Vagina (tissue), 2 donors: ENCODE measurements at places on chromosomes 3 and 15.

- no peak for DNase-seq
Observed at GRCh38 chr3:115580566-115580965, 42.7 kb upstream of the GAP43 start.

DNA sequence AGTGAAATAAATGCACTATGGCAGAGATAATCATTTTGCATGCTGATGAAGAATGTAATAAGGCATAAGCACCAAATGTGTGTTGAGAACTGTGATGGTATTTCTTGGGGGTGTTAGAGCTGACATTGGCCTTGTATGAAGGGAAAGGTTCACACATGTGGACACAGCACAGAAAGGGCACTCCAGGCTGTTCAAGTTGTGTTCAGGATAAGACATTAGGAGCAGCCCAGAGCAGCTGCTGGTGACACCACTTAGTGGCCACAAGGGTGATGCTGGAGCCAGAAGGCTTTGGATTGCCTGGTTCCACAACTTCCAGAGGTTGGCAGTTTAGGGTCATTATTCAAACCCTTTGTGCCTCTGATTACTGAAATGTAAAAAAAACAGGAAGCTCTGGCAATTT, 155.4 kb downstream of the GOLGA6L6 start:
- no peak for DNase-seq

- DNase-seq, result no peak
Observed at GRCh38 chr15:71334873-71335272, 219.6 kb downstream of the THSD4 start.

DNA sequence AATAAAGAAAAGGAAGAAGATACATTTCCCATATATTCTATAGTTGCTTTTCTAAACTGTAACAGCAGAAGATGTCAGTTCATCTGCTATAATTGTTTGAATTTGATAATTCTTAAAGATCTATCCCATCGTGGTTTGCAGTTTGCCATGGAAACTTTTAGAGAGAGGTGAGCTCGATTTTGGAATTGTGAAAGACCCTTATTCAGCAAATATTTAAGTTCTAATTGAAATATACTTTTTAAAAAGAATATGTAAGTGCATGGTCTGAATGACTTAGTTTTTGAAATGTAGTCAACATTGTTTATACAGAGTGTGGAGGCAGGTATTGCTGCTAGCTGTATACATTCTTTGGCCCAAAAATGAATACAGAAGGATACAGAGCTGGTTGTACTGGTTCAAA, 127.7 kb downstream of the PDE8A start:
- no peak for DNase-seq

DNA sequence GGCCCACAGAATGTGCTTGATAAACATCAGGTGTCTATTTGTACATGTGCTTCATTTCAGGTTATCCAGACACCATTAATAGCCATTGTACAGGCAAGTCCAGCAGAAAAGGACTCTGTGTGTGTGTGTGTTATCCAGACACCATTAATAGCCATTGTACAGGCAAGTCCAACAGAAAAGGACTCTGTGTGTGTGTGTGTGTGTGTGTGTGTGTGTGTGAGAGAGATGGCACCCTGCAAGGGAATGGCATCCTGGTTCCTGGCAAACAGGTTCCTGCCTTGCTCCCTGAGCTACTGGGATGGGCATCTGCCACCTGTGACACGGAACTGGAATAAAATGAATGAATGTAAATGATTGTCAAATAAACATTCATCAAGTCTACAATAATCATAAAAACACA, 11.7 kb downstream of the SUCLG2 start:
- DNase-seq, result no peak

DNA sequence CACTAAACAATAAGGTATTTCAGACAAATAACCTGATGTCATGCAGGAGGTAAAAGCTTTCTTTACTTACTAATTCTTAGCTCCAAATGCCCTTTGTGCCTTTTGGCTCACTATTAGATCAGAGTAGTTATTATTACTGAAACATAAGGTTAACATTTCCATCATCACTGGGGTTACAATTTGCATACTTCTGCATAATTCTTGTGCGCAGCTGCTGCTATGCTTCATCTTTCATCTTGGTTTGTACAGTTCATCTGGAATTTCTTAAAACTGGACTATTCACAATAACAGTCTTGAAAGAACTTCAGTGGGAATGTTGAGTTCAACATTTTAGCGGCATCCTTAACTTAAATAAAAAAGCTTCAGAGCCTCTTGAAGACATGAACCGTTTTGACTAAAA, 383.2 kb upstream of the ADAMTS9 start:
- DNase-seq, result no peak

GRCh38 chr15:69093127-69093526, 67.3 kb upstream of the GLCE start:
- no peak for DNase-seq

- DNase-seq, result no peak
Observed at GRCh38 chr3:144402430-144402829, 430.8 kb downstream of the DIPK2A start.

DNA sequence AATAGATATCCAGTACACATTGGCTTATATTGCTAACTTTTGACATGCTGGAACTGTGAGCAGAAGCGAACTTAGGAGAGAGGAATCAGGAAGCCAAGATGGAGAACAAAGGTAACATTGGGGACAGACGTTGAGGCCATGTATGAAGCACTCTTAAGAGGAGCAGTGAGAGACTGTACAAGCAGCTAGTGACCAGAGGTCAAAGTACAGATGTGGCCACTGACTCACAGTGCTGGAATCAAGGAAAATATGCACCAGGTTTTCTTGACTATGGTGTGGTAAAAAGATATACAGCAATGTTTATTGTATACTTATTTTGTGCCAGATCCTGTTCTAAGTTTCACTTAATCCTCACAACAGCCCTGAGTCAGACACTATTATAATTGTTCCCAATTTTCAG, 2.0 kb upstream of the IL20RB start:
- no peak for DNase-seq

DNA sequence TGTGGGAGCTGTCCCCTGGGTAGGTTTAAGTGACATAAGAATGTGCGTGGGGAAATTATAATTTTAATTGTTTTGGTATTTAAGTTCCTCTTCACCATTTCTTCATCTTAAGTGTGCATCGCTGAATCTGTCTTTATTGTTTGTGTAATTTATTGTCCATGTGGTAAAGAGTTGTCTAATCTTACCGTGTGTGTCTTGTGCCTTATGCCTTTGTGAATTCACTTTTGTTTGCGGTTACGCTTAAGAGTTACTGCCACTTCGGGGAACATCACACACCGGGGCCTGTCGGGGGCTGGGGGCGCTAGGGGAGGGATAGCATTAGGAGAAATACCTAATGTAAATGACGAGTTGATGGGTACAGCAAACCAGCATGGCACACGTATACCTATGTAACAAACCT, 767 bp downstream of the WDR48 start:
- DNase-seq, result no peak

- DNase-seq, result no peak
Observed at GRCh38 chr15:82186719-82187406, 75.7 kb downstream of the EFL1 start.

- no peak for DNase-seq
Observed at GRCh38 chr15:67068710-67069400, 3.5 kb downstream of the SMAD3 start.

- no peak for DNase-seq
Observed at GRCh38 chr15:77144026-77144425, 73.1 kb upstream of the TSPAN3 start.

- DNase-seq, result no peak
Observed at GRCh38 chr3:131568460-131568859, 65.7 kb upstream of the MRPL3 start.

- no peak for DNase-seq
Observed at GRCh38 chr3:134897391-134898141, 102.5 kb downstream of the EPHB1 start.

- DNase-seq, result no peak
Observed at GRCh38 chr3:40186508-40186907, 123.0 kb upstream of the EIF1B start.

DNA sequence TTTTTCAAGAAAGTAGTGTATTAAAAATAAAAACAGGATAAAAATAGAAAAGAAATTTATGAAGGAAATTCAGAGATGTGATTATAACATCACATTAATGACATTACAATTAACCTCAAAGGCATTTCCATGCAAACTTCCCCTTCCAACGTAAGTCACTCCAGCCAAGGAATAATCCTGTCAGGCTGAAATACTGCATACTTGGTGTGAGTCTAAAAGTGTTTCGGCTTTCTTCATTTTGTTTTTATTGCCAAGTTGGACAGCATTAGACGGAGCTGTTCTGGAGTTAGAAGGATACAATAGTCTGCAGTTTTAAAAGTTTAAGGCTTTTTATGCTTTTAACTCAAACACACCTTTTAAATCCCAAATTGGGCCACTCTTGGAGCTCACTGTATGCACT, 435.0 kb downstream of the MECOM start:
- DNase-seq, result no peak

DNA sequence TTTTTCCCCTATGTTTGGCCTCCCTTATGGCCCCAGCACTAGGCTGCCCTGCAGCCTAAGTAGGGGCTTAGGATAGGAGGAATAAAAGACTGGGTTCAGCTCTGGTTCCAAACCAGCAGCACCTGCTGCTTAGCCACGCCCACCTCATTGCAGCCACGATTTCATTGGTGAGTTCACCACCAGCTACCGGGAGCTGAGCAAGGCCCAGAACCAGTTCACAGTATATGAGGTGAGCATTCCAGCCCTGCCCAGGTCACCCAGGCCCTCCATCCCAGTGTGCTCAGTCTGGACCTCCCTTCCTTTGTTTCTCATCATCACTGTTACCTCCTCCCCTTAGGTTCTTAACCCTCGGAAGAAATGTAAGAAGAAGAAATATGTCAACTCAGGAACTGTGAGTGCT, 11.5 kb downstream of the CPNE9 start:
- DNase-seq, result no peak

GRCh38 chr3:14228681-14229470, 50.3 kb downstream of the LSM3 start:
- DNase-seq, result no peak

GRCh38 chr3:61897848-61898247, 336.5 kb downstream of the PTPRG start:
- no peak for DNase-seq

DNA sequence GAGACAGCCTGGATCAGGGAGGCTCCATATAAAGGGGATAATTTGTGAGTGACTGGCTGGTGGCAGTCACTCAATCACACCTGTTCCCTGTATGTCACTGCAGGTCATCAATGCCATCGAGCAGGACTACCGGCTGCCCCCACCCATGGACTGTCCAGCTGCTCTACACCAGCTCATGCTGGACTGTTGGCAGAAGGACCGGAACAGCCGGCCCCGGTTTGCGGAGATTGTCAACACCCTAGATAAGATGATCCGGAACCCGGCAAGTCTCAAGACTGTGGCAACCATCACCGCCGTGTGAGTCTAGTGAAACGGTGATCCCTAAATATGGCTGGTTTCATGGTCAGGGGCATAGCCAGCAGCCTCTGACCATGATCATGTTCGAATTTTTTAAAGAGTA, 453.2 kb downstream of the EPHB1 start:
- DNase-seq, result no peak

DNA sequence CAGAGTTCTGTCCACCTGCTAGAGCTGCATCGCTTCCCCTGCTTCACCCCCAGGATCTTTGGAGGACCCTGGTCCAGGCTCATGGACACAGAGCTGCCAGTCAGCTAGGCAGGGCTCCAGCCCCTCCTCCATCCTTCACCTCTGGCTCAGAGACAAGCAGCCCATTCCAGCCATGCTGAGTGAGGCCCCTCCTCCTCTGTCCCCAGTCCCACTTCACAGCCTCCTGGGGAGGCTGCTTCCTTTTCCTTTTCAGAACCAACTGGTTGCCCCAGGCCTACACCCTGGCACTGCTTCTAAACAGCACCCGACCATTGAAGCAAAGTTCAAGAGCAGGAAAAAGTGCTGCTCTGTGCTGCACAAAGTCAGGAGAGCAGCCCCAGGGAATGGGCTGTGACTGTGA, 22.2 kb downstream of the IQSEC1 start:
- no peak for DNase-seq

DNA sequence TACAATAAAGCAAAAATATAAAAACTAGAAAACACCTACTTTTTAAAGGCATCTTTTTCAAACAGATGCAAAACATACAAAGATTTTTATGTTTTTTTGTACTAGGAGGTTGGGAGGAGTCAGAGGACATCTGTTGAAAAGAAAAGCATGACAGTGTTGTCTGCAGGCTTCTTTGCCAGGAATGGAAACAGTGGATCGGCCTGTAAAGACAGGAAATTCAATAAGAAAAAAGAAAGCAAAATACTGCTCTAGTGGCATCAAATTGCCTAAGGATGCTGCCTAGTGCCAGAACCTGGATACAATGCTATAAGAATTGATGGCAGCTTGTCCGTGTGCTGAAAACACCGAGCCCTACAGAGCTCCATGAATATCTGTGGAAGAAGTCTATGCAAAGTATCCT, 69.9 kb downstream of the TBC1D5 start:
- no peak for DNase-seq

- no peak for DNase-seq
Observed at GRCh38 chr3:123380261-123380660, 68.6 kb downstream of the ADCY5 start.

- DNase-seq, result no peak
Observed at GRCh38 chr3:23002836-23003732, 200.0 kb upstream of the UBE2E2 start.

DNA sequence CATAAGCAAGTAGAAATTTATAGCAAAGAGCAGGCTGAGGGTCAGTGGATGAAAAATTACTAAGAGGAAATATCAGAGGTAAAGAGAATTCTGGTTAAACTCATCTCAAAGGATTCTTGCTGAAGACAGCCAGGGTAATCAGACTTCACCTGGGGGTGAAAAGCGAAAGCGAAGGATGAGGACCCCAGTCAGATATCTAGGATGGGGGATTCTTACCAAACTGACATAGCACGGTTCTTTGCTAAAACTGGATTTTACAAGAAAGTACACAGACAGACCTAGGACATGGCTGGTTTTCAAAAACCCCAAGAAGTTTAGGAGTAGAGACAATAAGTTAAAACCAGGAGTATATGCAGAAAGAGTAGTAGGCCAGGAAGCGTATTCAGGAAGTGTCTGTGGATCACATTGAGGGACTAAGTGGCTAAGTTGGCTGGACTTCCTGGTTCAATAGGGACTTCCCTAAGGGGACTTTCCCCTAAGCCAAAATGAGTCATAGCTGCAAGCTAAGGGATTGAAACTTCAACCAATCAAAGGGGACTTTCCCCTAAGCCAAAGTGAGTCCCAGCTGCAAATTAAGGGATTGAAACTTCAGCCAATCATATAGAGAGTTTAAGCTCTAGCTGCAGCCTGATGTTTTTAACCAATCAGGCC, 2.4 kb upstream of the CFAP91 start:
- no peak for DNase-seq

DNA sequence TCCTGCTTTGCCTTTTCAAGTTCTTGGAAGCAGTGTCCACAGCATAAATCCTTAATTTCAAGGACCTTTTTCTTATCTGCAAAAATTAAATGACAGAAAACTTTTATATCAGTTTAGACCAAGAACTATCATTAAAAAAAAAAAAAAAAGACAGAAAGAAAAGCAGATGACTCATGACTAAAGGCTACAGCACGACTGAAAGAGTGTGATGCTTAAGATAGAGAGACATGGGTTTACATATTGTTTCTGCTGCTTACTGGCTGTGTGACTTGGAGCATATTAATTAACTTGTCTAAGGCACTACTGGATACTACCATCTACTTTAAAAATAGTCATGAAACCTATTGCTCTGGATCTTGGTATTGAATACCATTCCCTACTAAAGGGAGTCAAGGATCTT, 62.3 kb downstream of the CEP152 start:
- DNase-seq, result no peak

- no peak for DNase-seq
Observed at GRCh38 chr3:44159696-44160300, 81.9 kb upstream of the TOPAZ1 start.

GRCh38 chr3:77468626-77469020, 428.7 kb downstream of the ROBO2 start:
- no peak for DNase-seq
